Neural crest cell (in vitro differentiated cells): ENCODE measurements at places on chromosomes 11 and 22. TPM values are rescaled to one million over a fixed set of nuclear protein-coding genes. Genes with fewer than 3 reads are reported as not detected.

- no peak within 1 kb of the TSS for H3K4me3 ChIP-seq
- H3K27me3 ChIP-seq: peaks cover 2% of the 10 kb centered on the region
- H3K4me1 ChIP-seq: peaks cover 12% of the 10 kb centered on the region
- no peaks in the 10 kb centered on the region for H3K36me3 ChIP-seq
- peak within 1 kb of the TSS; percentile 35 for H3K27ac ChIP-seq
- no peak for DNase-seq
These were observed at the start of gene CTSF for GRCh38 chr11:66568124-66568916. Gene CTSF, minus strand, starts transcription at chr11:66568606. Its CDS starts 120 bp downstream, at chr11:66568486.

GRCh38 chr11:44726283-44727113 is at the start of gene TSPAN18:
Gene TSPAN18, plus strand, starts transcription at chr11:44726962. Its CDS starts 179,455 bp downstream, at chr11:44906417.
- peak; percentile 47 for DNase-seq
- H3K27ac ChIP-seq: peak within 1 kb of the TSS; percentile 83
- H3K27me3 ChIP-seq: no peaks in the 10 kb centered on the region
- peaks cover 62% of the 10 kb centered on the region for H3K4me1 ChIP-seq
- peak within 1 kb of the TSS; percentile 86 for H3K4me3 ChIP-seq

The HTR3A gene
- 3.8 and 4.6 TPM in 2 replicates for total RNA-seq

- no peak for DNase-seq
- H3K36me3 ChIP-seq: no peaks in the 10 kb centered on the region
- no peak overlapping the region for H3K4me3 ChIP-seq
- peaks cover 30% of the 10 kb centered on the region for H3K27me3 ChIP-seq
- peaks cover 3% of the 10 kb centered on the region for H3K4me1 ChIP-seq
These were observed 92.8 kb upstream of the SEPTIN5 start for GRCh38 chr22:19621373-19622060.

- peak overlapping the region; percentile 55 for H3K4me3 ChIP-seq
- no peaks in the 10 kb centered on the region for H3K36me3 ChIP-seq
- no peak for DNase-seq
These were observed 6.6 kb downstream of the LIMK2 start for GRCh38 chr22:31218565-31219262.

DNA sequence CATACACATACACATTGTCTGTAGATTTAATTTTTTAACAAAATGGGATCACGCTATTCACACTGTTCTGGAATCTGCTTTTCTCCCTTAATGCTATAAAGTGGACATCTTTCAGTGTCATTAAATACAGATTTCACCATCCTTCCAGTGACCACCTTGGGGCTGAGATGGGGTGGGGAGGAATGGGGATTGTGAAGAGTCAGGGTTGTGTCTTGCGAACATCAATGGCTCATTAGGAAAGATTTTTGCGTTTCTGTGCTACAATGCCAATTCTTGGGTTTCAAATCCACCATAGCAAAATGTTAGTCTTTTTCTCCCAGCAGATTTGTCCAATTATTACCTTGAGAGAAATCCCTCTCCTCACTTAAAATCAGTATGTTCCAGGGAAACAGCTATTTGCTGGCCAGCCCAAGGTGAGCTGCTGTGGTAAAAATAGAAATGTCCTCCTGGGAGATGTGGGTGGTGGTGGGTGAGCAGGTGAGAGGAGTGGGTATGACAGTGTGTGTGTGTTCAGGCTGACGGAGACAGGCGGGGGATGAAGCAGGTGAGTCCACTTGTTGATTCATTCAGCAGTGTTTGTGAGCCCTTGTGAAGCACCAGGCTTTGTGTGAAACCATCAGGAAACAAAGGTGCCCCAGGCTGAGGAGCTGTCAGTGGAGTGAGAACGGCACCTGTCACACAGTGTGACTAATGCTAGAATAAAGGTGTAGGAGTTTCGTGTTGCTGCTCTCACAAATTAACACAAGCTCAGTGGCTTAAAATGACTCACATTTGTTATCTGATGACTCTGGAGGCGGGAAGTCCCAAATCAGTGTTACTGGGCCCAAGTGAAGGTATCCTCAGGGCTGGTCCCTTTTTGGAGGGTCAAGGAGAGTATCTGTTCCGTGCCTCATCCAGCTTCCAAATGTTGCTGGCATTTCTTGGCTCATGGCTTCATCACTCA is 1.7 kb upstream of the CBX6 start:
- peaks cover 11% of the 10 kb centered on the region for H3K27me3 ChIP-seq
- H3K4me1 ChIP-seq: peaks cover 24% of the 10 kb centered on the region
- H3K4me3 ChIP-seq: peak overlapping the region; percentile 91
- H3K27ac ChIP-seq: no peak overlapping the region
- no peak for DNase-seq

- DNase-seq: no peak
- no peaks in the 10 kb centered on the region for H3K36me3 ChIP-seq
- no peaks in the 10 kb centered on the region for H3K27me3 ChIP-seq
These were observed 23.6 kb downstream of the GDPD5 start for GRCh38 chr11:75502138-75502537.

DNA sequence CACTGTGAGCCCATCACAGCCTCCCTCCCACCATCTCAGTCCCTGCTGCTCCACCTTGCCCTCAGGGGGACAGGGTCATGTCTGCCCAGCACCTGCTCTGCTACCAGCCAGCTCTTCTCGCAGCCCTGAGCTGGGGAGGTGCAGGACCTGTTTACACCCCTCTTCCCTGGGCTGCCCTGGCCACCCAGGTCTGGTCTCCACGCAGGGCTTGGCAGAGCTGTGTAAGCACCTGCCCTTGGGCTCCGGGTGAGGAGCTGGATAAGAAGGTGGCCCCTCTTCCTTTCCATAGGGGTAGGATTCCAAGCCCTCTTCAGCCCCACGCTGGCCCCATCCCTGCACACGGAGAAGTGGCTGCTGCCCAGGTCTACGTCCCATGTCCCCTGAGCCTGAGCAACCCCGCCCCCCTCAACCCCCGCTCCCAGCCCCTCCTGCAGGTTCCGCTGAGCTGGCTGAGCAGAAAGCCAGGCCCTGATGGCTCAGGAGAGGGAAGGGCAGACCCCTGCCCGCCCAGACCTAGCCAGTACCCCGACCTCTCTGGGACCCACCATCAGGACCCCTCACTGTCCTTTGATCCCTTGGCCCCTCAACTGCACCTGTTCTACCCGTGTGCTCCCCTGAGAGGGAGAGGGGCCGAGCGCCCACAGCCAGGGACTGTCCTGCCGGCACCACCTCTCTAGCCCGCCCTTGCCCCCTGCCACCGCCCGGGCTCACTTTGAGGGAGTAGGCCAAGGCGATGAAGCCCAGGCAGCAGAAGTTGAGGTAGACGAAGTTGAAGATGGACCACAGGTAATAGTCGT is 3.2 kb downstream of the IFITM10 start:
- no peak overlapping the region for H3K27ac ChIP-seq
- no peak overlapping the region for H3K4me3 ChIP-seq
- no peak for DNase-seq
- H3K36me3 ChIP-seq: peaks cover 5% of the 10 kb centered on the region
- peaks cover 17% of the 10 kb centered on the region for H3K4me1 ChIP-seq

The POTEH gene
- not detected in 2 replicates for total RNA-seq

The EHF gene
- total RNA-seq: not detected in 2 replicates

GRCh38 chr22:36644333-36644757 is 59.2 kb downstream of the CACNG2 start:
- no peaks in the 10 kb centered on the region for H3K4me1 ChIP-seq
- H3K27ac ChIP-seq: no peak overlapping the region
- peak; percentile 54 for DNase-seq
- no peak overlapping the region for H3K4me3 ChIP-seq
